ENCODE measurements at places on chromosomes 1 and 21. TPM values are rescaled to one million over a fixed set of nuclear protein-coding genes. Genes with fewer than 3 reads are reported as not detected.

DNA sequence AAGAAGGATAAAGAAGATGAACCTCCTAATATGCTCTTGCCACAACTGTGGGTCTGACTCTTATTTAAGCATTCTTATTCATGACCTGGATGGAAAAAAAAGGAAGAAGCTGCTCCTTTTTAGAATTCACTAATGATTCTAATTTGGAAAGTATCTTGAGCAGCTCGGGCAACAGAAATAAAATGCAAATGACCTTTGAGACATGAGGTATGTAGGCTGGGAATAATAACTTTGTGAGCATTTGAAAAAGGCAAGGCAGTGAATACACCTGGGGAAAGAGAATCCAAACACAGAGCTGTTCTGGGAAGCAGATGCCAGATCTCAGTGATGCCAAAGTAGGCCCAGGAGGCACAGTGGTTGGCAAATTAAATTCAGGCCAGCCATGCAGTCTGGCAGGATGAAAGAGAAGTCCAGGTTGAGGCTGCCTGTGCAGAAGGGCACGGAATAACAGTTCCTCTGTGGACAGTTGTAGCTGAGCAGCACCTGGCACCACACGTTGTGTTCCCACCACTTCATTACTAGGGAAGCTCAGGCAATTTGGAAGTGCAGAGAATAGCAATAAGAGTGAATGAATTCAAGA, 320.8 kb upstream of the ST6GALNAC5 start:
- no peak for DNase-seq

DNA sequence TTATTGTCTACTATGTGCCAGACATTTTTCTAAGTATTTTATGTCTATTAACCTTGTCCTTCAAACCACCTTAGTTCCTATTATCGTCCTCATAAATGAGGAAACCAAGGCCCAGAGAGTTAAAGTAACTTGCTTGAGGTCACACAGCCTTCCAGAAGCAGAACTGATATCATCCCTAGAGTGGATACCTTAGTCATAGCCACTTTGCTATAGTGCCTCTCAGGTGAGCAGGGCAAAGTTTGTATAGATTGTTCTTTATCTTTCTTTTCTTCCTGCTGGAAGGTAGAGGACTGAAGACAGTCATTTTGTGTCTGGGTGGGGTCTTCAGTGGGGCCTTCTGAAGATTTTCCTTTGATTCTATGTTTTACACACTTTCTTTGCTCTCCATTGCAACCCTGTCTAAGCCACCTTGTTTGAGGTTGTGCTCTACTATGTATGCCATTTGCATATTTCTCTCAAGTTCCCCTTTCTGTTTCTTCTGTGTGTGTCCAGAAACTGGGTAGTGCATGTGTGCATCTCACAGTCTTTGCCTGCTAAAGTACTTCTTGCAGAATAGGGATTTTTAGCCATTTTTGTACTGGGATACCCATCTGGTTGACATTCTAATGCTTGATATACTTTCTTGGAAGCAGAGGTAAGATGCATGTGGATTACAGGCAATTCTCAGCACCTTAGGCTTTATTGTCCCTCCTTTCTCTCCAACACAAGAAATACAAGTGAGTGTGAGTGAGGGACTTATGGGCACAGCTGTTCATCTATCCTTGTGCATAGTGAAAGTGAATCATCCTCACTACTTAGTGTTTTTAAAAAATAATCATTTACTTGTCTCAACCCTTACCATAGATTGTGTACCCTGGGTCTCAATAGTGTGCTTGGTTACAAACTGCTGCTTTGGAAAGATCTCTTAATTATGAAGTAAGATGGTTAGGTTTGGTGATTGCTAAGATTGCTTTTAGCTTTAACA, 207.6 kb upstream of the HMCN1 start:
- DNase-seq = no peak

- no peak for DNase-seq
These were observed at the start of gene PAX7 for GRCh38 chr1:18630511-18631495. TSS of gene PAX7 (plus strand) at chr1:18630846. CDS start at chr1:18631604, 758 bp downstream.

GRCh38 chr1:202283991-202284390, 57.7 kb downstream of the UBE2T start:
- DNase-seq = no peak

GRCh38 chr1:65260851-65261473, 48.4 kb upstream of the DNAJC6 start:
- DNase-seq = no peak

- DNase-seq = no peak
These were observed 108.8 kb upstream of the MAGI3 start for GRCh38 chr1:113281550-113281949.

DNA sequence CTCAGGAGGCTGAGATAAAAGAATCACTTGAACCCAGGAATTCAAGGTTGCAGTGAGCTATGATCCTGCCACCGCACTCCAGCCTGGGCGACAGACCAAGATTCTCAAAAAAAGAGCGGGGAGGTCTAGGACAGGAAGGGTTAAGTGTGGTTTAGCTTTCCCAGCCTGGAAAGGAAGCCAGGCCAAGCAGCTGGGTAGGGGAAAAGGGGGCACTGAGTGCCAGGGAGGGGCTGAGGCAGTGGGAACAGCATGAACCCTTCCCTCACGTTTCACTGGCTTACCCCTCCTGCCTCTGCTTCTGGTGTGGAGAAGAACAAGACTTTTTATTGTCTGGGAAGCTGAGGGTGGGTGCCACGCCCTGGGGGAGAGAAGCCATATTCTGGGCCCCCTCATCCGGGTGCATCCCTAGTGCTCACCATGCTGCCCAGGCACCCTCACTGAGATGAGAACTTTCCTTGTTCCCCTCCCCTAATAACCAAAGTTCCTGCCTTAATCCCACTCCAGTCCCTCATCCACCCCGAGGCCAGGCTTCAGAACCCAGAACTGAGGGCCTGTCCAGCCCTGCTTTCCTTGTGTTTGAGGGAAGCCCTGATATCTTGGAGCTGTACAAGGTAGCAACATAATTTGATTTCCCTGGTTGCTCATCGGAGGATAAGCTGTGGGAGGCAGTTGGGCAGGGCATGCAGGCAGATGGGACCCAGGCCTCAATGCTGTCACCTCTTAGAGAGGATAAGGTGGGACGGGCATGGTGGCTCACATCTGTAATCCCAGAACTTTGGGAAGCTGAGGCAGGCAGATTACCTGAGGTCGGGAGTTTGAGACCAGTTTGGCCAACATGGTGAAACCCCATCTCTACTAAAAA, 2.0 kb upstream of the LMNA start:
- DNase-seq = no peak

DNA sequence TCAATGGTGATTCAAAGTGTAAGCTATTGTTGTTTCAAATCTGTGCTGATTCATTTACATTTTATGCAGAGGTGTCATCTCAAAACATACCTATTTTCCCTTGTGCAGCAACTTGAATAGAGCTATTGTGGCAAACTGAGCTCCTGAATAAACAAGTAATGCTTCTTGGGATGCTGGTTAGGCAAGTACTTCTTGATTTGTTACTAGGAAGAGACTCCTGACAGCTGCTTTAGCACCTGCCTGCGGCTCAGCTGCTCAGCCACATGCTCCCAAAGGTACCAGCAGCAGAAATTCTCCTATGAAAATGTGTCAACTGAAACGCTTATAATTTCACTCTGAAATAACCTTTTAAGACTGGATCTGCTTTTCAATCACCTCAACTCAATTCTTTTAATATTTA, 352.3 kb downstream of the RYR2 start:
- DNase-seq = no peak

GRCh38 chr1:175009532-175009931, 9.8 kb downstream of the CACYBP start:
- DNase-seq = no peak

DNA sequence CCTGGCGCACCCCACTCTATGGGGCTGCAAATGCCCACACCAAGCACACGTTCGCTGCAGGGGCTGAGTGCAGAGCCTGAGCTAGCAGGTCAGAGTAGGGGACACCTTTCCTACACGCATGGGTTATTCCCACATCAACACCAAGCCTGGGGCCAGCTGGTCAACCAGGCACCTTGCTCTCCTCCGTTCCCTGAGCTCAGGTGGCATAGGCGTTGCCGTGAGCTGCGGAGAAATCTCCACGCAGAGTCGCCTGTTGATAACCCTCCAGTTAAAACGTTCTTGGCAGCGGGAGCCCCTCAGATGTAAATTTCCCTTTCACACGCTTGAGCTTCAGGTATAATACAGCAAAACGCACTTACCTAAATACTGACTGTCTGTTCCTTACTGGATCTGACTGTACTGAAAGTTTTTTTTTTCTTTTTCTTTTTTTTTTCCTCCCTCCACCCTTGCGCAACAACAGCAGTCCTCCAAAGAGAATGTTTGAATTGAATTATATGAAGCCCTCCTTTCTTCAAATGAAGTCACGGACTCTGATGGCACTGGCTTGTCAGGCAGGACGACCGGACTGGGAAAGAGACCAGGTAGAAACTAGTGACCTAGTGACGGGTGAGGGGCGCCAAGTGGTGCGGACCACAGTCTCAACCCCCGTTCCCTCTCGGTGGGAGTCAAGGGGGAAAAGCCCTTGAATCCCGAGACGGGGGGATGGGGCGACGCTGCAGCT, 2.1 kb downstream of the BRINP3 start:
- DNase-seq = no peak

- DNase-seq = no peak
These were observed 188.1 kb downstream of the ZNF281 start for GRCh38 chr1:200221614-200222282.

Gene CCDC190
- polyA plus RNA-seq = not detected

Gene SMIM11
- polyA plus RNA-seq = 6.5 TPM

Gene AKIRIN1
- polyA plus RNA-seq = 32.8 TPM

Gene C1QC
- polyA plus RNA-seq = 10.4 TPM

Gene FAM151A
- not detected for polyA plus RNA-seq

Gene FMOD
- 3.0 TPM for polyA plus RNA-seq
